ENCODE measurements at places on chromosomes 13 and 19.

DNA sequence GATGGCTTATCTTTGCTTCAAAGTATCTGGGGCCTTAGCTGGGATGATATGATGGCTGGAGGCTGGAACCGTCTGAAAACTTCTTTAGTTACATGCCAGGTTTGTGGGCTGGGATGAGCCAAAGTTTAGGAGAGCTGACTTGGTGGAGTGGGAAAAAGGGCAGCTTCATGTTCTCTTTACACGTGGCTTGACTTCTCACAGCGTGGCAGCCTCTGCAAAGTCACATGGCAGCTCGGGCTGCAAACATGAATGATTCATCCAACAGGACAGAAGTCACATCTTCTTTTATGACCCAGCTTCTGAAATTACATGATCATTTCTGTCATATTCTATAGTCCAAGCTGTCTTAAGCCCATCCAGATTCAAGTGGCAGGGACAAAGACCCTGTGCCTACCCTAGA is 176.0 kb downstream of the OLFM4 start:
- DNase-seq, result no peak

DNA sequence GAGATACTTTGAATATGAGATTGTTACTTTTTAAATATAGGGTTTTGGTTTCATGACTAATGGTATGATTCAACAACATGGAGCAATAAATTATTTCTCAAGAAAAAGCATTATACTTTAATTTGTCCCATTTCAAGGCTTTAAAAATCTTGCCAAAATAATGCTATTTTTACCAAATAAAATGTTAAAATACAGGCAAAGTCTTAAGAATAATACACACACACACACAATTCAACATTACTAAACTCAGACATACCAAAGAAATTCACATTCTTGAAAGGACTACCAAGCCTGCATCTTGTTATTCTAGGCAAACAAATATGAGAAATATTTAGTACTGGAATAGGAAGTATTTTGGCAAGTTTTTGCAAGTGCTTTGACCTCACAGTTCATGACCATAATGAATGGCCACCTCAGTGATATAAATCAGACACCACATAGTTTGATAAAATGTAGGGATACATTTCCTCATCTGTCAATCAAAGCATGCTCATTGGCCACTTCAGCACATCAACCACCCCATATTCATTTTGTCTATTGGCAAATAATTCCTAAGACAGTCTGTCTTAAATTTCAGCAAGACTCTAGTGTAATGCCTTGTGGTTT is 107.2 kb downstream of the NALCN start:
- DNase-seq, result no peak

- DNase-seq, result no peak
Observed at GRCh38 chr19:32201636-32202051, 143.8 kb upstream of the ZNF507 start.

DNA sequence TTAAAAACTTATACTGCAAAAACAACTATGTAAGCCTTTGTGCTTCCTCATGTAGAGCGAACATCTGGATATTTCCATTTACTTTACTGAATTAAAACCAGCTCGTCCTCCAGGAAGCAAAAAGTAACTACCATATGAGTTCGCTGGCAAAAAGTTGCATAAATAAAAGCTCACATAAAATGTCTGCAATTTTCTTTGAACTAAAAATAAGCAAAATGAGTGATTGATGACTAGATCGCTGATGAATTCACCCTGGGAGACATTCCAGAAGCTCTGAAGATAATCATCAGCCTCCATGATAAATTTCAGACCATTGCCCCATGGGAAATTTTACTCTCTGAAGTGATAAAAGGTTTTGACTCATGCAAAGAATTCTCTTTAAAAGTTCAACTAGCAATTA is 67.3 kb upstream of the SACS start:
- no peak for DNase-seq

- no peak for DNase-seq
Observed at GRCh38 chr13:93767180-93767916, 540.7 kb downstream of the GPC6 start.

DNA sequence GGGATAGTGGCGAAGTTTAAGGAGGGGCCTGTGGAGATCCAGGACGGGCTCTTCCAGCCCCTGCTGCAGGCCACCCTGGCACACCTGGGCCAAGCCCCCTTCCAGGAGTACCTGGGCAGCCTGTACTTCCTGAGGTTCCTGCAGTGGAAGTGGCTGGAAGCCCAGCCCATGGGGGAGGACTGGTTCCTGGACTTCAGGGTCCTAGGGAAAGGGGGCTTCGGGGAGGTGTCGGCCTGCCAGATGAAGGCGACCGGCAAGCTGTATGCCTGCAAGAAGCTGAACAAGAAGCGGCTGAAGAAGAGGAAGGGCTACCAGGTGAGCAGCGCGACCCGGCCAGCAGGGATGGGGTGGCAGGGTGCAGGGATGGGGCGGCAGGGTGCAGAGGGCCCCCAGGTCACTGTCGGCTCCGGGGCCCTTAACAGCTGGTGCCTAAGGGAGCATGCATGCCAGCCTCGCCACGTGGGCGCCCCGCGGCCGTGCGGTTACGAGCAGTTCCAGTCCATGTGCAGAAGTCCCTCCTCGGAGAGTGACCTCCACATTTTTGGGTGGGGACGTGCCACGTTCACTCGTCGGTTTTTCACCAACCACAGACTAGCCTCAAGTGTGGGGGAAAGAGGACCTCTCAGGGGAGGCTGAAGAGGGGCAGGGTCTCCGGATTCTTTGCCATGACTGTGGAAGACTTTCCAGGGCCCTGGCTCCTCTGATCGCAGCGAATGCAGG is 912 bp downstream of the GRK1 start:
- no peak for DNase-seq

GRCh38 chr19:33214596-33214995 is 11.1 kb downstream of the SLC7A10 start:
- DNase-seq, result no peak

DNA sequence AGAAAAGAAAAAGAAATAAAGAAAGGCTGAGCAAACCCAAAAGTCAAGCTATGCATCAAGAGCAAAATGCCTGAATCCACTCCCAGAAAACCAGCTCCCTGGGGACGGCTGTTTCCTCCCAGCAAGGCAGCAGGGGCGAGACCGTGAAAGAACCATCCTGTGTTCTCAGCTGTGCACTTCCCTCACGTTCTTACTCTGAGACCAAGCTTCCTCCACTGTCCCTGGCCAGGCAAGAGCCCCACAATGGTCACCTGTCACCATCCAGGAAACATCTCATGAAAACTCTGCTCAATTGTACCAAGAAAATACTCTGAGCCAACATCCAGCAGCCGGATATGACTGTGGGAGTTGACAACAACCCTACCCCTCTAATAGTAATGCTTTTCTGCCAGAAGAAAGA is 22.9 kb downstream of the RAB20 start:
- DNase-seq, result no peak

- no peak for DNase-seq
Observed at GRCh38 chr13:34346626-34347025, 528.7 kb downstream of the RFC3 start.

DNA sequence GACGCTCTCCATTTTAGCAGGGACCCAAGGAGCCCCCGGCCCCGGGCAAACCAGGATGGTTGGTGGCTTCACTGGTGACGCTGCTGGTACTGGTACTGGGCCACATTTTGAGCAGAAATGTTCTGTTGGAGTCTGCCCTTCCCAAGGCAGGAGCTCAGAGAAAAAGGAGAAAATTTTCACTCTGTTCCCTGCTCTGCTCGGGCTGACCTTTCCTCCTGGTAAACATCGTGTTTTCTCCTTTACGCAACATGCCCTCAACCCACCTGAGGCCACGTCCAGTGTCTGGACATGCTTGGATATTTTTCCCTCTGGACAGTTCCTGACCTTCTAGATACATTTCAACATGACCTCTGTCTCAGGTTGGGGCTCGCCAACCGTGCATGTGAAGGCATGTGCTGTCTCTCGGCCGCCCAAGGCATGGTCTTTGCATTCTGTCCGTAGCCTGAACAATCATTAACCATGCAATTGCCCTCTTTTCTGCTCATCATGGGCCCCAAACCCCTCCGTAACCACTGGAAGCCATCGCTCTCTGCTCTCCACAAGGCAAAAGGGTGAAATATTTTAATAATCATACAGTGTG is 115.2 kb upstream of the PEG3 start:
- DNase-seq, result no peak

DNA sequence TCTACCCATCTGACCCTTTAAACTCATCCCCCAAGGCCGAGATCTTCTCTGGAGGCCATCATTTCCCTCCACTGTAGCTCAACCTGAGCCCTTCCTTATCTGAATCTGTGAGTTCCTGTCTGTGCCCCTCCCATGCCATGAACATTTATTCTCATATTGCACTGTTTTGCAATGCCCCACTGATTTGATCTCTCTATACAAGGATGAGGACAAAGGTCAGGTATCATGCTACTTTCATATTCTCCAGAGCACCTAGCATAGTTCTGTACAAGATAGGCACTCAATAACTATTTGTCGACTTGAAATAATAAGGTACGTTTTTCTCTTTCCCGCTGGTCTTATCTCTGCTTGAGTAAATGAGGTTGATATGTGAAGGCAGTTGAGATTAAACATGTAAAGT is 135.5 kb downstream of the KLF5 start:
- no peak for DNase-seq

- DNase-seq, result no peak
Observed at GRCh38 chr19:56142087-56142787, 1.1 kb downstream of the ZNF444 start.

DNA sequence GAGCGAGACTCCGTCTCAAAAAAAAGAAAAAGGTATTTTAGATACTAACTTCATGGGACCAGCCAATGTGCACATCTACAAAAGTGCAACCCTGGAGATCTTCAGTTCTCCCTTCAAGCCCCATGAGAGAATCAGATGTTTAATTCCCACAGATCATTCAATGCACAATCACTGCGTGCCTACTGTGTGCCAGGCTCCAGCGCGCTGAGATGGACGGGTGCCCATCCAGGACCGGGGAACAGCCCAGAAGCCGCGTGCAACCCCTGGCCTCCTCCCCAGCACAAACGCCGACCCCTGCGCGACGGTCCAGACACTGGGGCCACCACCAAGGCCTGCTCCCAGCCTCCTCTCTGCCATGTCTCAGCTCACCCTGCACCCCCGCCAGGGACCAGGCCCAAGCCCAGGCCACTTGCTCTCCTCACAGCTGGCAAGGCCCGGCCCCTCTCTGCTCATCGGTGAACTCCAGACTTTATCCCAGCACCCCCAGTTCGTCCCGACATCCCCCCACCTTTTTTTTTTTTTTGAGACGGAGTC is 5.3 kb downstream of the BTBD2 start:
- no peak for DNase-seq

DNA sequence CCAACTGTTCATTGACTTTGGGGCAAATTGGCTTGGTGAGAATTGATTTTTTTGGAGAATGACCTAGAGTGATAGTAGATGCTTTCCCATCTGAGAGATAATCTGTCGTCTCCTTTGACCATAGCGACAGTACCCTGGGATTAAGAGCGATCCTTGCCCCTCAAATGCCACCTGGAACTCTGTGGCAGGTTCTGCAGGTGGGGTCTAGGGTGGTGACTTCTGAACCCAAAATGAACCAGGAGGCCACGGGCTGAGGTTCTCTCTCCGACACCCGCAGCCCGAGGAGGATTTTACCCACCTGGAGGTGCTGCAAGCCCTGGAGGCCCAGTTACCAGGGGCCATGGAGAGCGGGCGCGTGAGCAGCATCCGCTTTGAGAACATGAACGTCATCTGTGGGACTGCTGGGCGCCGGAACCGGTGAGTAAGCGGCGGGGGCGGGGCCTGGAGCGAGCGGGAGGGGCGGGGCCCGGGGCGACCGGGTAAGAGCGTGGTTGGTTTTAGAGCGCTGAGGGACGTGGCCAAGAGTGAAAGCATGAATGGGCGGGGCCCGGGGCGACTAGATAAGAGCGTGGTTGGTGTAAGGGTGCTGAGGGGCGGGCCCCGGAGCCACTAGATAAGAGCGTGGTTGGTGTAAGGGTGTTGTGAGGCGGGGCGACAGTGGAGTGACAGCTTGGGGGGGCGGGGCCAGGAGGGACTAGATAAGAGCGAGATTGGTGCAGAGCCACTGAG is 8.6 kb downstream of the C19orf81 start:
- peak; percentile 96 for DNase-seq

DNA sequence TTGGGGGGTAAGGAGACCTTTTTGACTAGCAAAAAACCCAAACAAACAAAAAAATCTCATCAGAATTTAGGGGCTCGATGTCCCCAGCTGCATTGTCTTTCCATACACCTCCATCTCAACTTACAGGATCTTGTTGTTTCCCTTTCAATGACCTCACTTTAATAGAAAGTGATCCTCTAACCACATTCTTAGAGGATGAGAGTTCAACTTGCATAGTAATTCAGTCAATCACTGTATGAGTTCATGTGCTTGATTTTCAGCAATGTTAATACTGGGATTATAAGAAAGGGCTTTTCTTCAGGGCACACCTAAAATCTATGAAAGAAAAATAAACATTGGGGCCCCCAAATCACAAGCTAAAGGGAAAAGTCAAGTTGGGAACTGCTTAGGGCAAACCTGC is 1512.0 kb downstream of the SLITRK1 start:
- DNase-seq, result no peak

GRCh38 chr13:34040863-34041262 is 222.9 kb downstream of the RFC3 start:
- DNase-seq, result no peak

DNA sequence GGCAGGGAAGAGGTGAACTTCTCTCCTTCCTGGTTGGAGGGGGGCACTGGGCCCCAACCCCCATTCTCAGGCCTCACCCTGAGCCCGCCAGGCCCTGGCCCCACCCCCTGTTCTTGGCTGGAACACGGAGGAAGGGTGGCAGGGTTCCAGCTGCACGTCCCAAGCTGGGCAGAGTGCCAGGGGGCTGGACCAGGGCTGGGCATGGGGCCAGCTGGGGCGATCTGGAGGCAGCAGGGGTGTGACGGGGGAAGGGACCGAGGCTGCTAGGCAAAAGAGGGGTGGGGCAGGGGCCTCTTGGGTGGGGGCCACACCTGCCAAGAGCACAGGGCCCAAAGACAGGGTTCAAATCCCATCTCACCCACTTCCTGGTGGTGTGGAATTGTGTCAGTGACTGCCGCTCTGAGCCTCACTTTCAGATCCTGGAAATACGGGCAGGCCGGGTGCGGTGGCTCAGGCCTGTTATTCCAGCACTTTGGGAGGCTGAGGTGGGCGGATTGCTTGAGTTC is 2.2 kb downstream of the HIF3A start:
- DNase-seq, result peak; percentile 62

GRCh38 chr13:77274126-77274525 is 52.8 kb downstream of the MYCBP2 start:
- DNase-seq, result no peak

DNA sequence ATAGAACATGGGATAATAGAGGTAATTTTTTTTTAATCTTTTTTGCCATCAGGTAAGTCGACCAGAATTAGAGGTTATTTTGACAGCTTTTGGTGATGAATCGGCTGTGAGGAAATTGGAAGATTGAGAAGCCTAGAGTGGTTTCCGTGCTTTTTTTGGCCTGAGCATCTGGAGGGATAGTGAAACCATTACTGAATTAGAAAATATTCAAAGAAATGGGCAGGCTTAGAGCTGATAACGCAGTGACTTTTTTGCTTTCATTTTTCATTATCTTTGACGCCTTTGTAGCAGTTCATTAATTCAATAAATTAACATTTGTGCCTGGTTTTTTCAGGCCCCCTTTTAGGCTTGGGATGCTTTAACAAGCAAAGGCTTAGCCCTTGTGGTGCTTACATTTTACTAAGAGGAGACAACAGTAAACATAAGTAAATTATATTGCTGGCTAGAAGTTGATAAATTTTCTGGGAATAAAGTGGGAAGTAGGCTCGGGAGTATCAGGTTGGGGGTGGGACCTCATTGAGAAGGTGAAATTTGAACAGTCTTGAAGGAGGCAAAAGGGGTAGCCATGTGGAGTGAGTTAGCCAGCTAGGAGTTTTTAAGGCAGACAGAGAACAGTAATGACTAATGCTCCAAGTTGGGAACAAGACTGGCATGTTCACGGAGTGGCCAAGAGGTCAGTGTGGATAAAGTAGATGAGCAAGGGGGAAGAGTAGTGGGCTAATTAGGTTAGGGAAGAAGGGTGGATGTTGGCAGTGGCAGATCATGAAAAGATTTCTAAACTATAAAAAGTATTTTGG is 36.5 kb downstream of the GTF2F2 start:
- no peak for DNase-seq

Measured in NCI-H1417 treated with DMSO at 0.1 percent for 48 hours (cell line).